ENCODE measurements at places on chromosomes 2 and 18.

- no peak for DNase-seq
These were observed 19.2 kb upstream of the NCKAP1 start for GRCh38 chr2:183057333-183057985.

DNA sequence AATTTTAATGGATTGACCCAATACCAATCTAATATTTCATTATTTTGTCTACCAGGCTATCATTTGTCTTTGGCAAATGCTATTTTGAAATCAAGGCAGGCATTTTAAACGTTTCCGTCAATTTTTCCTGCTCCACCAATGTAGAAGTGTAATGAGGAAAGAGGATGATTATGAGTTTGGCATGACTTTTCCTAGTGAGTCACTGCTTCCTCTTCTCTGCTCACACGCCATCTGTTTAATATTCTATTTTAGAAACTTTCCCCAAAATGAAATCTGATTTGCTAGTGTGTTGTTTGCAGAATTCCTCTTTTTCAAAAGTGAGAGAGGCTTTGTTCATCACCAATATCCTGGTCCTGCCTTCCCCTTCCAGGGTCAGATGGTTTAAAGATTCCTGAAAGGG, 42.5 kb upstream of the PID1 start:
- DNase-seq: no peak

DNA sequence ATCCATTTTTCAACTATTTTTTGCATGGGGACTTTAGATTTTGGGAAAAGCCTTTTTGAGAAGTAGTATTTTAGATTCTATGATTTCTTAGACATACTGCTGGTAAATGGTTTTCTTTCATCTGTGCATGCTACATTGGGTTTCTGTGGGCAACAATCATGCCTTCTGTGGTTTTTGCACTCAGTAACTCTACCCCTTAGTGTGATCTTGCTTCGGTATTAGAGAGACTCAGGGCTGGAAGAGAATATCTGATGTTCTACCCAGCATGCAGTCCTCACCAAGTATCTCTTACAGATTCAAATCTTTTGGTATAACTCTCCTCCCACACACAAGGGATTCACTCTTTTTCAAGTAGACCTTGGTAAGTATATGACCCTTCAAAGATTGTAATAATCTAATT, 183.0 kb downstream of the PMAIP1 start:
- DNase-seq: no peak

DNA sequence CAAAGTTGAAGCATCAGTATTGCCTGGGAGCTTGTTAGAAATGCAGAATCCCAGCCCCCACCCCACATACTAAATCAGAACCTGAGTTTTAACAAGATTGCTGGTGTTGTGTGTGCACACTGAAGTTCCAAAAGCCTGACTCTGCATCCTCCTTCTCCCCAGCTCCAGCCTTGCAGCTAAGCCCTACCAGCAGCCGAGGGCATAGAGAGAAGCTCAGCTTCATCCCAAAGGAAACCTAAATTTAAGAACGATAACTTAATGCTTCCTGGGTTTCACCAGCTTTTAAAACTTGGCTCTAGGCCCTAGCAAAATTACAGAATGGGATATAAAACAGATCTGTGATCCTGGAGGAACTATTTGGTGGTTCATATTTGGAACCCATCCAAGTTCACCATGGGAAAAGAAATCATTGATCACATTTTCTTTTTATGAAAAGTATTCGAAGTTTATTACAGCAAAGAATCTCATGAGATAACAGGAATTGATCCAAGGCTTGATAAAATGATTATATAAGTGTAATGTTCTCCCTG, 11.1 kb downstream of the SMYD1 start:
- no peak for DNase-seq
